ENCODE measurements at places on chromosomes 4 and X.
A peak's percentile ranks its signal among the peaks of the same experiment; 100 is the strongest.

- DNase-seq, result no peak
These were observed 48.2 kb upstream of the HPSE start for GRCh38 chr4:83382850-83383249.

- no peak for DNase-seq
These were observed 4.9 kb downstream of the PRR32 start for GRCh38 chrX:126824338-126825007.

- no peak for DNase-seq
These were observed 26.2 kb downstream of the ARL9 start for GRCh38 chr4:56531823-56532222.

DNA sequence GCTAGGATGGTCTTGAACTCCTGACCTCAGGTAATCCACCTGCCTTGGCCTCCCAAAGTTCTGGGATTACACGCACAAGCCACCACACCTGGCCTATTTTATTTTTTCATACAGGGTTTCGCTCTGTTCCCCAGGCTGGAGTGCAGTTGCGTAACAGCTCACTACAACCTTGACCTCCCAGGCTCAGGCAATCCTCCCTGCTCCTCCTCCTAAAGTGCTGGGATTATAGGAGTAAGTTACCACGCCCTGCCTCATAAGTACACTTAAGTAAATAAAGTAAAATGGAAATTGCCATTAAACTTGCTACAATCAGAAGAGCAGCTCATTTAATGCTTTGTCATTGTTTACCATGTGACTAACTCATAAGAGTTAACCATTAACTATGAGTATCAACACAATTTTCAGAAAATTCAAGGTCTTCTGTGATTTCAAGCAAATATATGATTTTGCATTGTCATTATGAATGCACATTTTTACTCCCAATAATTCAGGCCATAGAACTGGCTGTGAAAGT, 12.3 kb downstream of the UGDH start:
- no peak for DNase-seq

DNA sequence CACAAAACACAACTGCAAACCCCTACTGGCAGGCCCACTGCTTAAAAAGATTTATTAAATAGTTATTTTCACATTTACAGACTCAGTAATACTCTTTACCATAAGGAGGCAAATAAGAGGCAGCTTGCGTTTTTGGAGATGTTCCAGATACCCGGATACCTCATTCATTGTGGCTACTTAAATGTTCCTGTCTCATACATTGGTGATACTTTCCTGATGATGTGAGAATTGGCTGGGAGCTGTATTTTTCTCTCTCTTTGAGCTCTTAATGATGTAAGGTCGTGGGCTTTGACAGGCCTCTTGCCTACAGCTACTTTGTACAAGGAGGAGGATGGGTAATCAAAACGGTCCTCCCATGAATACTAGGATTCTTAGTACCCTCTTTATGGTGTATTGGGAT, 101.5 kb downstream of the AKAP4 start:
- no peak for DNase-seq

GRCh38 chr4:75696071-75696470, 22.9 kb upstream of the G3BP2 start:
- no peak for DNase-seq

DNA sequence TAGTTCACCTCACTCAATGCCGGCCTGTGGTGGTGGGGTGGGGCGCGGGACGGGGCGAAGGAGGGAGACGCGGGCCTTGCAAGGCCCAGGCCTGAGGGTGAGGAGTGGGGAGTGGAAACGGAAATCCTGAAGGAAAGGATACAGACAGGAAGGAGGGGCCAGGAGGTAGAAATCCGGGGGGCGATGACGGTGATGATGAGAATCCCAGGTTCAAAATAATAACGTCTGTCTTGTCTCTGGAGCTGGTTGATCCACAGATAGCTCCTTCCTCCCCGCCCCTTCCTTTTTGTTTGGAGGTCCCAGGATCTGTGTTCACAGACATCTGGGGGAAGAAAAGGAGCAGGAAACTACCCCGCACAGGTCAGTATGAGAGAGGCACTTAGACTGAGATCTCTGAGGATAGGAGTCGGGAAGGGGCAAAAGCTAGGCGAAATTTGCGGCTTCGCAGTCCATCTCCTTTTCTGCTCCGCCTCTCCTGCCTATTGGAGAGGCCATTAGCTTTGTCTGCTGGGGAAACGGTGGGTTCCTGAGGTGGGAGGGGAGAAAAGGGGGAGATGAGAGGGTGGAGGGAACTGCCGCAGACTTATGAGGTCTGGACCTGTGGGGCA, 746 bp downstream of the TCEAL7 start:
- no peak for DNase-seq

- no peak for DNase-seq
These were observed 54.1 kb downstream of the HOPX start for GRCh38 chr4:56626963-56627362.

- no peak for DNase-seq
These were observed 67.4 kb upstream of the PCDH18 start for GRCh38 chr4:137599734-137600133.

DNA sequence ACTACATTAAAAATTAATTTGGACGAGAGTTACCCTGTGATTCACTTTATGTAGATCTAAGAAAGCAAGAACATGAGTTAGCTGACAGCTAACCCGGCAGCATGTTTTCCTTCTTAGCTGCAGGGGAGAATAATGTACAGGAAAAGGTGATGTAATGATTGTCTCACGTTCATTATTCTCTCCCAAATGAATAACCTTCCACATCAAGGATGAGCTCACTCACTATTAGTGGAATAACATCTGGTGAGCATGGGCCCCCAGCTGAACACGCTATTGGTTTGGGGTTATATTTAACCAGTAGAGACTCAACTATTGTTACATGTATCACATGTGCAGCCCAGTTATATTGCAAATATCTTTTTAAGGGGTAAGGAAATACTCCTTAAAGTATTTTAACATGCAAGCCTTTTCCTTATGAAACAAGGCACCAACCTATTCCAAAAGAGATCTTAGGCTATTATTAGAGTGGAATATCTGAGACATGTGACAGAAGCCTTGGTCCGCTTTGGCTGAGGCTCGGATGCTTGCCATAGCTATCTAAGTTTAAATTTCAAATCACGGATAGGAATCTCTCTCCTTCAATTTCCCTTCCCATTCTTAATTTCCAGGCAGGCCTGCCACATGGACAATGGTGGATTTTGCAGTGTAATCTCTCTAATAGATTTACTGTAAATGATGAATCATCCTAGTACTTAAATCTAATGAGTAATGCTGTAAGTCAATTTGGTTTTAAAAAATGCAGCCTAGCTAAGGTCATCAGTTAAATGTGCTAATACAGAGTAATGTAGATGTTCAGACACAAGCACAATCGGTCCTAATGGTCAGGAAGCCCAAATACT, 99.0 kb upstream of the OTUD4 start:
- DNase-seq, result peak; percentile 8

GRCh38 chr4:38923746-38924145, 56.1 kb downstream of the FAM114A1 start:
- DNase-seq, result no peak

DNA sequence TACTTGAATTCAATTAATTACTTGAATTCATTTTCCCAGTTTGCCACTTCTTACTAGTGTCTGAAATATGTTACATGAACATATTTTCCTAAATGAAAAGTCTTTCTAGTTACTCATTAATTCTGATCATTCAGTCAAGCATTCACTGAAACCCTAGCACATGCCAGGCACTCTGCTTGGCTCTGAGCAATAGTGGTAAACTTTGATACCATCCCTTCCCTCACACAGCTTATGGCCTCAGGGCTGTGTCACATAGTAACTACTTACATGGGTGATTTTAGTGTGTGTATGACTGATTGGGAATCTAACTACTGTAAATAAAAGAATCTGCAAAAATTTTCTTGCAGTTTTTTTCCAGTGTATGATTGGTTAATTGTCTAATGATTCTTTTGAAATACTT, 32.7 kb downstream of the METAP1 start:
- no peak for DNase-seq

- DNase-seq, result no peak
These were observed 277.1 kb upstream of the ADGRL3 start for GRCh38 chr4:60923075-60923474.

- DNase-seq, result no peak
These were observed 102.7 kb downstream of the VCX3A start for GRCh38 chrX:6432226-6432625.

DNA sequence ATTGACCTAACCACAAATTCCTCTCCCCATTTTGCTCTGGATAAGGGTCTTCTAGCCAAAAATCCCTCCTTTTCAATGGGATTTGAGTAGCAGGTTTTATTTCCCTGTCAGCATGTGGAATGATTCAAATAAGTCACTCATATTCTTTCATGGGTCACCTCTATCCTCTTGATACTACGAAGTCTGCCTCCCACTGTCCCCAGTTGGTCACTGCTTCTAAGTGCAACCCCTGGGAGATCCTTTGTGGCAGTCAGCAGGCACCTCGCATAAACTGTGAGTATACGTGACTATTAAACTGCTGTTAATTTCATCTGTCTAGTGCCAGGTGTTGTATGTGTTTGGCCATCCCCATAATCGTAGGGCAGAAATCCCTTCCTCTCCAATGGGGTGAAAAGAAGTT, 1667.9 kb upstream of the PCDH7 start:
- no peak for DNase-seq

DNA sequence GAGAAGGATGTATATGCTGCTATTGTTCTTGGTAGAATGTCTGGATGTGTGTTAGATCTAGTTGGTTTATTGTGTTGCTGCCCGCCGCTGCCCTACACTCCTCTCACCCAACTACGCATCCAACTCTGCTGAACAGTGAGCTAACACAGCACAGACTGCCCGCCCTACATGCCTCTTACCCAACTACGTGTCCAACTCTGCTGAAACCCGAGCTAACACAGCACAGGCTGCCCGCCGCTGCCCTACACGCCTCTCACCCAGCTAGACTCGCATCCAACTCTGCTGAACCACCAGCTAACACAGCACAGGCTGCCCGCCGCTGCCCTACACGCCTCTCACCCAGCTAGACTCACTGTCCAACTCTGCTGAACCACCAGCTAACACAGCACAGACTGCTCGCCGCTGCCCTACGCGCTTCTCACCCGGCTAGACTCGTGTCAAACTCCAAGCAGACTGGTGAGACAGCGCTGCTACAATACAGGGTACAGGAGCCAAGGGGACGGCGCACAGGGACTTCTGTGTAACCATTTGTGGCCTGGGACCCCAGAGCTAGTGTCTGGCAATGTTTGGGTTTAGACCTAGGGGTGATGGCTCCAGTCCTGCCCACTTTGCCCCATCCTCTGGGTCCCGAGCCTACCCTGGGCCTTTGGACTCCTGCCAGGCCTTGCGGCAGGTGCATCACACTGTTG, 11.6 kb upstream of the CTBP1 start:
- DNase-seq, result no peak

GRCh38 chr4:93086356-93086755, 742.2 kb upstream of the ATOH1 start:
- DNase-seq, result no peak

DNA sequence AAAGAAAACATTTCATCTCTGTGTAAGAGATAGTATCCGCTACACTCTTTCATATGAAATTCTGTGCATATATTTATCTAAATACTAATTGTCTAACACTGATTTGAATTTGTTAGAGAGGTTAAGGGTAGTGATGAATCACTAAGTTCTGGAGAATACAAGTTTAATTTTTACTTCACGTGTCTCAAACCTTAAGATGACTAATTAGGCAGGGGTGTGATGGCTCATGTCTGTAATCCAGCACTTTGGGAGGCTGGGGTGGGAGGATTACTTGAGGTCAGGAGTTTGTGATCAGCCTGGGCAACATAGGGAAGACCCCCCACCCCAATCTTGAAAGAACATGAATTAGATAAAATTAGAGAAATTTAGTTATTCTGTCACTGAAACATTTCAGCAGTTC, 2241.9 kb downstream of the PCDH7 start:
- DNase-seq, result no peak

DNA sequence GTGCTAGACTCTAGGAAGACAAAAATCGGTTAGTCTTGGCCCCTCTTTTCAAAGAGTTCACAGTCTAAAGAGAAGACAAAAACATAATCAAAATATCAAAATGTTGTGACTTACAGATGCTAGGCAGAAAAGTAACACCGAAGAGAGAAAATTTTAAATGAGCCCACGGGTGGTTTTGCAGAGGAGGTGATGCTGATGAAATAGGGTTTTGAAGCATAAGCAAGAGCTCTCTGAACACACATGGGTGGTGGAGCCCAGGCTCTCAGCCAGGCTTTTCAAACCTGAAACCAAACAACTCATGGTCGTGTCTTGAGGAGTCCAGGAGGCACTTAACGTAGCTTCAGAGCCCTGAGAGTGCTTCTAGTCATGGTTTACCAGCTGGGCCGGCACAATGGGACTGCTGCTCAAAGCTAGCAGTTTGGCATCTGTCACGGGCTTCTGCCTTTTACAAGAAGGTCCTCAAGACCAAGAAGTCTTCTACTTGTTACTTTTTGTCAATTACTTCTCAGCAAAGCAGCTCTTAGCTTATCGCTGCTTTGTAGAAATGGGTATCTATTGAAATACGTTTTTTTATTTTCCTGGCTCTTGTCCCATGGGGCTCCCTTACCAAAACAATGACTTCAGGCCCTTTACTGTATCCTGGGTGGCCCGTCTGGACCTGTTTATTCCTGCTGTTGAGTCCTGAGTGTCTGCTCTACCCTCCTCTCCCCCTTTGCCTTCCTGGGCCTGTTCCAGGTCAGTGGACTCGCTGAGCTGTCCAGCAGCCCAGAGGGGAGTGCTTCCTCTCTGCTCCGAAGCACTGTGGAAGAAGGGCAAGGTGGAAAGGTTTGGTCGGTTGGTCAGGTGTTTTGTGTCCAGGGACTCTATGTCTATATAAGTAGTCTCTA, 69.5 kb downstream of the TNIP2 start:
- no peak for DNase-seq

GRCh38 chr4:55880652-55881280, 27.3 kb downstream of the EXOC1 start:
- no peak for DNase-seq

- no peak for DNase-seq
These were observed 132.9 kb upstream of the NKX1-1 start for GRCh38 chr4:1538941-1539772.

DNA sequence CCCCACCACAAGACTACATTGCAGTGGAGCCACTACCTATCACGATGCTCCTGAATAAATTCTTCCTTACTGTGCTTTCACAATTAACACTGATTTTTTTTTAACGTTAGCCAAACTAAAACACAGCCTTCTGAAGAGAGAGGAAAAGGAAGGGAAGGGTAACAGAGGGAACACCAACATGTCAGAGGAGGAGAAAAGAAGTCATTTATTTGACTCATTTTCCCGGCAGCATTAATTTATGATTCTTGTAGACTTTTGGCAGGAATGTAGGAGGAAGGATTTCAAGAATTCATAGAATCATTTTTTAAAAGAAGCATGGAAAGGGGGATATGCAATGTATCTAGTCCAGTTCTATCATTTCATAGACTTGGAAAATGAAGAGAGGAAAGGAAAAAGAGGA, 74.3 kb upstream of the IQCM start:
- DNase-seq, result no peak

GRCh38 chr4:77927991-77928925, 65.6 kb downstream of the MRPL1 start:
- no peak for DNase-seq

DNA sequence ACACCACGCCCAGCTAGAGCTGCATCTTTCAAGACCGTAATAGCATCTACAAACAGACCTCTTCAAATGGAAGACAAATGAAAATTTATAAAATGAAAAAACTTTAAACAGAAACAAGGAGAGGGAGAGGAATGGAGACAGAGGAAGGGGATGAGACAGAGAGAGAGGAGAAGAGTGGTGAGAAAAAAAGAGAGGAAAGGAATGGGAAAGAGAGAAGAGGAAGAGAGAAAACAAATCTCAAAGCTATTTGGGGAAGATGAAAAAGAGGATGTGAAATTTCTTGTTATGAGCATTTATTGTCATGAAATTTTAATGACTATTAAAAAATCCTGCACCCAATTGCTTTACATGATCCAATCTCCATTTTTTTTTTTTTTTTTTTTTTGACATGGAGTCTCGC, 726.9 kb downstream of the GRID2 start:
- DNase-seq, result no peak
